ENCODE measurements at places on chromosomes 1 and 21.

DNA sequence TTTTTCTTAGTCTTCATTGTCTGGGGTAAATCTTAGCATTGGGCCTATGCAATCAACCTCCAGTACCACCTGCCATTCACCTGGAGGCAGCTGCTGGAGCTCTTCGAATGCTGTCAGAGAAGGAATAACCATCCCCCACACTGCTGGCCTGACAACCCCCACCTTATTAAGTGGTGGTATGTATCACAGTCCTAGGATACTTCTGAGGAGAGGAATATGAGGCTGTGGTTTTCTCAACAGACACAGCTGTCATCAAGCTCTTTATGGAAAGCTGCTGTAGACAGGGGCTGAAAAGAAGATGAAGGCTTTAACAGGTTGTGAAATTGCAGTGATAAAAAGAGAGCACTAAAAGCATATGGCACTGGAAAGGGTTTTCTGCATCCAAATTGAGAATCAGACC is 61.7 kb downstream of the TSEN15 start:
- DNase-seq: no peak

GRCh38 chr1:37478451-37478881 is 4.1 kb downstream of the ZC3H12A start:
- no peak for DNase-seq

DNA sequence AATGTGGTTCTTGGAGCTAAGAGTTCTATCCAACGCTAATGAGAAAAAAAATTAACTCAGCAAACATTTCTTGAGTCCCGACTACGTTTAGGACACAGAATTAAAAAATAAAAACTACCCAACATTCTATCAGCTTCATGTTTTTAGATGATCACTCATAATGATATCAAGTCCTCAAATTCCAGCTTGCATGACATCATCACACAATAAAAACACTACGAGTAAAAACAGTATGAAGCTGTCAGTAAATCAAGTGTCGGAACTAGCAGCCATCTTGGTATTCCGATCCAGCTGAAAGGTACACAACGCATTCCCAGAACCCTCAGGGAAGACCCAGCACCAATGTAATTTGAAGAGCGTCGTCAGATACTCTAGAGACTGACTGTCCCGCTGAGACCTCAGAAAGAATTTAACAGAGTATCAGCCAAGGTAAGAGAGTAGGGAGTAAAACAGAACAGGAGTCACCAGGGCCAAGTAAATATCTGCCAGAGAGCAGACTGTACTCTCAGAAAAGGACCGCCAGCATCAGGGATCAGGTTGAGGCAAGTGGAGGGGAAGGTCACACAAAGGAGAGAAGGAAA is 57.0 kb downstream of the NRIP1 start:
- no peak for DNase-seq

GRCh38 chr21:35469498-35469897 is 420.4 kb upstream of the RUNX1 start:
- no peak for DNase-seq

DNA sequence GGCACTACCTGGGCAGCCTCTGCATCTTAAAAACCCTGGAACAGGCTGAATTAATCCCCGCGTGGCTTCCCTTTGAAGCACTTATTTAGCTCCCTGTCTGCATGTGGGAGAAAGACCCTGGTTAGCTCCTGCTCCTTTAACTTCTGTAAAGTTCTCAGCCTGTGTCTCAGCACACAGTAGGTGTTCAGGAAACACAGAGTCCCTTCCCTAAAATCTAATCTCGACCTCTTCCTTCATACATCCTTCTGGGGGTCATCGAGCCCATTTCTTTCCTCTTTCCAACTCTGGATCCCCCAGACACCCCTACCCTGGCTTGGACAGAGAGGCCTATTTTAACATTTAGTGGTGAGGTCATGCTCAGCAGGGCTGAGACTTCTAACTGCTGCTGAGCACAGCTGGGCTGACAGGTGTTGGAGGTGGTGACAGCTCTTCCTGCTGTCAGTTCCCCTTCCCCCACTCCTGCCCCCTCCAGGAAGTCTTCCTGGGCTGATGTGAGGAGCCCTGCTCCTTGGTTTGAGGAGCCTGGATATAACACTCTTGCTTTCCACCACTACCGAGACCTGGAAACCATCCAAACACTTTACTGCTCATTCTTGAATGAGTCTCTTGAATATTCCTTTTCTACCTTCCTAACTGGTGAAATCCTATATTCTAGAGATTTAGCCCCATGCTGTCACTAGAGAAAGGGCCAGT is 5.3 kb downstream of the E2F2 start:
- no peak for DNase-seq

GRCh38 chr1:115791816-115792215 is 23.3 kb upstream of the CASQ2 start:
- DNase-seq: no peak

GRCh38 chr1:197481101-197481500 is 213.0 kb downstream of the CRB1 start:
- DNase-seq: no peak

DNA sequence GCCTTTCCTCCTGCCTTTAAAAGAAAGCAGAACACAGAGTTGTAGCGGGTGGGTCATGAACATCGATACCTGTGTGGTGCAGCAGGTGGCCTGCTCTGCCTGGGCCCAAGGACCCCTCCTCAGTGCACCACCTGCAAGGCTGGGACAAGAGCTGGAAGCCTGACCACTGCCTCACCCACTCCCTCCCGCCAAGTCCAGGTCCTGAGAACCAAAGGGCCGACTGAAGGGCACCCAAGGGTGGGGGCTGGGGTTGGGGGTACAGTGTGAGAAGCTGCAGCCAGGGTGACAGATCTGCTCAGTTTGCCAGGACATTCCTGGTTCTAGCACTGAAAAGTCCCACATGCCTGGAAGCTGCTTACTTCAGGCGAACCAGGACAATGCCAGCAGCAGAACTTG is 36.1 kb downstream of the NTPCR start:
- DNase-seq: no peak

DNA sequence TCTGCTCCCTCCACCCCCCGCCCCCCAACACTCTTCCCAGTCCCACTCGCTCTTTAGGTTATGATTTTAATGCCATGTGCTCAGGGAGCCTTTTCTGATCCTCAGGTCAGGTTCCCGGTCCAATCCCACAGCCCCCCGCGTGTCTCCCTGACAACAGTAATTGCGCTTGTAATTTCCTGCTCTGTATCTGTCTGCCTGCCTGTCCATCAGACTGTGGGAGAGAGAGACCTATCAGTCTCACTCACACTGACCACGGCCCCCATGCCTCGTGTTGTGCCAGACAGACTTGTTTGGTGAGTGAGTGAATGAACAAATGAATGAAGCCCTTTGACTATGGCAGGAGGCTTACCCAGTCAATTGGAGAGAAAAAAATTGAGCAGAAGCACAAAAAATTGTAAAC is 50.8 kb upstream of the ECE1 start:
- DNase-seq: no peak

DNA sequence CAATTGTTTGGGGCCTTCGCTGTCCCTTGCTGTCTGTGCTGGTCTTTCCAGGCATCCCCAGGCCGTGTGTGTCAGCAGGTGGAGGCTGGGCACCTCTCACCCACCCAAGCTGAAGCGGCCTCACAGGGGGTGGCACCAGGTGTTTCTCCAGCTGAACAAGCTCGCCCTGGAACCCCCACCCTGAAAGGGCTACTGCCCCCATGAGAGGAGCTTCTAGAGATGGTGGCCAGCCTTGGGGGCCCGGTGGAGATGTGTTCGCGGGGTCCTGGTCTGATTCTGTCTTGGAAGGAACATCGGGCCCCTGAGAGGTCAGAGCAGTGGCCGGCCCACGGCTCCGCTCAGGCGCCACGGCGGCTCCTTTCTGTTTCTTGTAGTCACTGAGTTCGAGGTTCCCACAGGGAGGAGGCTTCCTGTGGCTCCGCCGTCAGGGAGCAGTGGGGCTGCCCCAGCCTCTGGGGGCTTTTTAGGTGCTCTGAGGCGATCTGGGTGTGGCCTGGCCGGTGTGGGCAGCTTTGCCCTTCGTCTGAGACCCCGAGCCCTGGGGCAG is 46.9 kb downstream of the SKI start:
- DNase-seq: no peak

DNA sequence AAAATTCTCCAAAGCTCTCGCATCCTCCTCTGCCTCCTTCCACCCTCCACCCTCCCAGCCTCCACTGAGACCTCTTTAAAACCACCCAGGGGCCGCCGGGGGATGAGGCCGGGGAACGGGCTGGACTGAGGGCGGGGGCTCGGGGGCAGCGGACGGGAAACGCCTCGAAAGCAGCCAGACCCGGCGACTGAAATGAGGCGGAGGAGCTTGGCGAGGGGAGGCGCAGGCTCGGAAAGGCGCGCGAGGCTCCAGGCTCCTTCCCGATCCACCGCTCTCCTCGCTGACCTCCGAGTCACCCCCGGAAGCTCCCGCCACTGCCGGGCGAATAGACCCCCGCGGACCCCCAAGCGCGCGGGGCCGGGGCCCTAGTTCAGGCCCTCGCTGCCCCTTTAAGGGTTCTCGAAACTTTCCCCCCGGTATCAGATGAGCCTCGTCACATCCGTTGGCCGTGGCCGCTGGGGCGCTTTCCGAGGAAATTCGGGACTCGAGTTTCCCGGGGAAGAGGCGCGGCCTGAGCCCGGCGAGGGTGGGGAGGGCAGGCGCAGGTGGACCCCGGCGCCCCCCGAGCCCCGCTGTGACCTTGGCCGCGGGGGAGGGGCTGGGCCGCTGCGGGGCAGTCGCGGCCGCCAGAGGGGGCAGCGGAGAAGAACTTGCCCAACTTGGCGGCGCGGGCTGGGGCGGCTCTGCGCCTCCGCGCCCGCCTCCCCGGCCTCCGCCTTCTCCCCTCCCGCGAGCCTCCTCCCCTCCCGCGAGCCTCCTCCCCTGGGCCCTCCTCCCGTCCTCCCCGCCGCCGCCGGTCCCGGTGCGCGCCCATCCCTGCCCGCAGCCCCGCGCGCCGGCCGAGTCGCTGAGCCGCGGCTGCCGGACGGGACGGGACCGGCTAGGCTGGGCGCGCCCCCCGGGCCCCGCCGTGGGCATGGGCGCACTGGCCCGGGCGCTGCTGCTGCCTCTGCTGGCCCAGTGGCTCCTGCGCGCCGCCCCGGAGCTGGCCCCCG is at the start of gene BACE2:
Gene BACE2, plus strand, starts transcription at position 813 of the 995 bp plus-strand sequence. Its CDS starts 104 bp downstream, at position 917.
- no peak for DNase-seq

GRCh38 chr1:41671116-41671755 is 186.8 kb upstream of the EDN2 start:
- DNase-seq: no peak

DNA sequence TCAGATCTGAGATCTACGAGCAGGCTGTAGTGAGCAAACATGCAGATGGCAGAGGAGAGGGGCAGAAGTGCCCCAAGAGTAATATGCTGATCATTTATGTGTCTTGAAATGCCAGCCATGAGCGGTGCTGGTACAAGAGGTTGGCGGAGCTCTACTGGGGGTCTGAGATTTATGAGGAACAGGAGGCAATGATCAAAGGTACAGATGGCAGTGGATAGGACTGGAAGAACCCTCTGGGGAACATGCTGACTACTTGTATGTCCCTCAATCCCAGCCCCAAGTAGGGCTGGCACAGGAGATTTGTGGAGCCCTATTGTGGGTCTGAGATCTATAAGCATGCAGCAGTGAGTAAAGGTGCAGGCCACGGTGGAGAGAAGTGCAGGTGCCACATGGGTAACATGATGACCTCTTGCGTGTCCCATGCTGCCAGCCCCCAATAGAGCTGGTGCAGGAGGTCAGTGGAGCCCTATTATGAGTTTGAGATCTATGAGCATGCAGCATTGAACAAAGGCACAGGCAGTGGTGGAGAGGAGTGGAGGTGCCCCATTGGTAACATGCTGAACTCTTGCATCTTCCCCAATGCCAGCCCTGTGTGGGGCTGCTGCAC is 97.2 kb upstream of the ZNF678 start:
- DNase-seq: no peak

GRCh38 chr1:184285401-184286087 is 101.3 kb upstream of the C1orf21 start:
- DNase-seq: no peak

GRCh38 chr1:70003211-70003908 is 202.0 kb downstream of the LRRC40 start:
- no peak for DNase-seq

- DNase-seq: no peak
Observed at GRCh38 chr1:14377386-14377785, 221.1 kb upstream of the KAZN start.

GRCh38 chr21:42264245-42265195 is 45.6 kb downstream of the ABCG1 start:
- no peak for DNase-seq

GRCh38 chr1:26602378-26602959 is 72.9 kb downstream of the RPS6KA1 start:
- peak; percentile 23 for DNase-seq

DNA sequence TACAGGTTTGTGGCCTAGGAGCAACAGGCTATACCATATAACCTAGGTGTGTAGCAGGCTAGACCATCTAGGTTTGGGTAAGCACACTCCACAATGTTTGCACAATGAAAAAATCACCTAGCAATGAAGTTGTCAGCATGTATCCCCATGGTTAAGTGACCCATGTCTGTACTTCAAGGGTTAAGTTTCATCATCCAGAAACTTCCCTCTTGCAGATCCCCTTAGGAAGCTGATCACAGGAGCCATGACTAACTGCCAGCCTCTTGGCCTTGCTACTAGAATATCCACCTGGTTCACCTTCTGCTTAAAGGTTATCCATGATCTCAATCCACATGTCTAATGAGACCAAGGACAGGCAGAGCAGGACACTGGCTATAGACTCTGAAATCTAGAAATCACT is 3.5 kb upstream of the UBXN10 start:
- DNase-seq: no peak

DNA sequence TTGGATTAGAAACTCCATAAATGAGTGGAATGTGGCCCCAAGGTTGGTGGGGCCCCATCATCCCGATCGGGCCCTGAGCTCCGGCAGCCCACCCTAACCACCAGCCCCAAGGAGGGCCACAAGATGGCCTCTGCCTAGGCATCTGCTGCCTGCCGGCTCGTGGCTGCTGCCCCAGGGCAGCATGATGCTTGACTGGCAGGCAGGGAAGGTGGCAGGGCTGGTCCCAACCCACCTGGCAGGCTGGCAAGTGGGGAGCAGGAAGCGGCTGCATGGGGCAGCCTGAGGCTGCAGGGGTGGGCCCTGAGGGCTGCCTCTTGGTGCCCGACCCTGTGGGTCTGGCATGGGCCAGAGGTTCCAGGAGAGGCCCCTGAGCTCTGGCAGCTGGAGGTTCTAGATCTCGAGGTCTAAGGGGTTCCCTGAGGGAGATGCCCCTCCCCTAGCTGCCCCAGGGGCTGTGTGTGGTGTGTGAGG is 760 bp upstream of the GJC2 start:
- DNase-seq: no peak

- no peak for DNase-seq
Observed at GRCh38 chr21:36237441-36237840, 80.8 kb downstream of the DOP1B start.
